Suprapubic skin (tissue), 4 donors: ENCODE measurements at places on chromosomes 16 and 17. TPM values are rescaled to one million over a fixed set of nuclear protein-coding genes. Genes with fewer than 3 reads are reported as not detected.

DNA sequence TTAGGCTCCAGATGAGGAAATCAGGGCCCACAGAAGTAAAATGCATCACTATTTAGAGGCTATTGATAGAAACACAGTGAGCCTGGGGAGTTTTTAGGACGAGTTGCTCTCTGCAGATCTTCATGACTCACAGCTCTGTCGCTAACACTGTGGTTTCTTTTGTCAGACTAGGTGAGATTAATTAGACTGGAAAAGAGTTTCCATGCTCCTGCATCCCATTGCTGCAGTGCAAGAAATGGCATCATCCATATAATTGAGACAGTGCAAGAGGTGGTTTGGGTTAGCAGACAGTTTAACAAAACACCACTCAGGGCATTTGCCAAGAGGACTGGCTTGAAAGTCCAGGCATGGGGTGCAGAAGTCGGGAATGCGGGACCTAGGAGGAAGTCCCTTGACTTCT lies 198.8 kb upstream of the CACNG5 start:
- DNase-seq: no peak

DNA sequence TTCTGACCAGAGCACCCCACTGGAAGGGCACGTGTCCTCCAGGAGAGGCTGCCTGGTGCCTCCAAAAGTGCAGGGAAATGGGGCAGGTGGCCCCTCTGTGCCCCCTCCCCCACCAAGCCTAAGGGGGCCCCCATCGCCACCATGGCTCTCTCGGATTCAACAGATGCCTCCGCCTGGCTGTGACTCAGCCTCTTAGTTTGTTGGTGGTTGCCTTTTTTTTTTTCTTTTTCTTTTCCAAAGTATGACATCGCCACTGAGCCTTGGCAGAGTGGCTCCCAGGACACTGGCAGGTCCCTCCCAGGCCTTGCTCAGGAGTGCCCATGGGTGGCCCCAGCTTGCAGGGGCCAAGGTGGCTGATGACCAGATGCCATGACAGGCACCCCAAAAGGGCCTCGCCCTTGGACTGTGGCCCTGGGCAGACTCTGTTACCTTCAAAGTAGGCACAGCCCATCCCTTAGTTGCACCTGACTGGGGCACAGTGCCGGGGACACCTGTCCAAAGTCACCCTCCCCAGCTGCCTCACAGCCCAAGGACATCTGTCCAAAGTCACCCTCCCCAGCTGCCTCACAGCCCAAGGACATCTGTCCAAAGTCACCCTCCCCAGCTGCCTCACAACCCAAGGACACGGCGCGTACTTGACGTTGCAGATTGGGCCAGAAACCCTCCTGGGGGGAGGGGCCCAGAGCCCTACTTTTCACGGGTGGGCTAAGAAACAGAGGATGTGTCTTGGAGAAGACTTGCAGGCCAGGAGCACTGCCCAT lies 29.6 kb downstream of the NPTX1 start:
- no peak for DNase-seq

DNA sequence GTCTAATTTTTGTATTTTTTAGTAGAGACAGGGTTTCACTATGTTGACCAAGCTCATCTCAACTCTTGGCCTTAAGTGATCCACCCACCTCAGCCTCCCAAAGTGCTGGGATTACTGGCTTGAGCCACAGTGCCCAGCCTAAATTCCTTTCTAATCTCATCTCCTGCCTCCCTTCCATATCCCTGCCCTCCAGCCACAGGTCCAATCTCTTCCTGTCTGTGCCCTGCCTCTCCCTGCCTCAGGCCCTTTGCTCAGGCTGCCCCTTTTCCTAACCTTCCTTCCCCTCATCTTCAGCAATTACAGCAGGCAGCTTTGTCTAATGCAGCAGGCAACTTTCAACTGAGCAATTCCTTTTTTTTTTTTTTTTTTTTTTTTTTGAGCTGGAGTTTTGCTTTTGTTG lies 46.8 kb downstream of the CFAP20 start:
- DNase-seq: no peak

Gene GAS7
- 45.7 TPM for total RNA-seq

- DNase-seq: no peak
Observed at GRCh38 chr16:2026461-2027023, at the start of gene NHERF2. Gene NHERF2 (plus strand): TSS chr16:2026902. CDS start chr16:2027006, 104 bp downstream.

Gene EVPL
- 425 TPM for total RNA-seq

GRCh38 chr17:79837888-79838521 lies 1.2 kb downstream of the CBX4 start:
- DNase-seq: no peak

GRCh38 chr16:24035127-24035842 lies 199.5 kb downstream of the PRKCB start:
- no peak for DNase-seq

DNA sequence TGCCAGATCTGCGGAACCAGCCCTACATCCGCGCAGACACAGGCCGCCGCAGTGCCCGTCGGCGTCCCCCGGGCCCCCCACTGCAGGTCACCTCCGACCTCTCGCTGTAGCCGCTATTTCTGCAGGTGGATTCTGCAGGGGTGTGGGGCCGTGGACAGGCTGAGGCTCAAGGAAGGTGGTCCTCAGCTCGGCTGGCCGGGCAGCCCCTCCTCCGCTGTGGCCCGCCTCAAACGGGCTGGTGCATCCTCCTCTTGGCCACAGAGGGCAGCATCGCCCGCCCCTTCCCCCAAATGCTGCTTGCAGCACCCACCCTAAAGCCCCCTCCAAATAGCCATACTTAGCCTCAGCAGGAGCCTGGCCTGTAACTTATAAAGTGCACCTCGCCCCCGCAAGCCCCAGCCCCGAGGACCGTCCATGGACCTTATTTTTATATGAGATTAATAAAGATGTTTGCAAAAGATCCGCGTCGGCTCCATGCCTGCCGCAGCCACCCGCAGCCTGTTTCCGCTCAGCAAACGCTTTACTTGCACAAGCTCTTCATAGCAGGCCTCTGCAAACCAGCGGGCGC lies 14.9 kb downstream of the SPATA32 start:
- no peak for DNase-seq

- no peak for DNase-seq
Observed at GRCh38 chr16:20385844-20386832, 18.4 kb downstream of the PDILT start.

DNA sequence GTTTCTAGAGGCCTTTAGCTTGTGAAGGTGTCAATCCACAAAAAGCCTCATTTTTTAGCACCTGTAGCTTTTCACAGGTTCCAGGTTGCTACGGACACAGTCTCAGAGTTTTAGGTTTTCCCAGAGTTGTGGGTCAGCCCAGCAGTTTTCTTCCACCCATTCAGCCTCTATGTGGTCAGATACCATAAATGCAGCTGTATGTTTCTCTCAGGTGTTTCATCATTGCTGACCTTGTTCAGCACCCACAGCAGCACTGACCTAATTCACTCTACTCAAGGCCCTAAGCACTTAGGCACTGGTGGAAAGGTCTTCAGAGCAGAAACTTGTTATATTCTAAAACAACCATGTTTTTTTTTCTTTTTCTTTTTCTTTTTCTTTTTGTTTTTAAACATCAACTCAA lies 15.0 kb upstream of the SPACA3 start:
- DNase-seq: no peak

GRCh38 chr17:77890771-77891170 lies 67.7 kb upstream of the TNRC6C start:
- DNase-seq: peak; percentile 31

DNA sequence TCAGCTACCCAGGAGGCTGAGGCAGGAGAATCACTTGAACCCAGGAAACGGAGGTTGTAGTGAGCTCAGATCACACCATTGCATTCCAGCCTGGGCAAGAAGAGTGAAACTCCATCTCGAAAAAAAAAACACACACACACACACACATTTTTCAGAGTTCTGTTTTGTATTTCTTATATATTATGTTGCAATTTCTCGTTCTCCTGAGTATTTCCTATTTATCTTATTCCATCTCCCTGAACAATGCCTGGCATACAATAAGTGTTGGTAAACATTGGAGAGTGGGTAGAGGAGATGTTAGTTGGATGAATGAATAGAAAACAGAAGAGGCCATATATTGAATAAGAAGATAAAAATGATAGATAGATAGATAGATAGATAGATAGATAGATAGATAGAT lies 167.8 kb upstream of the CDH5 start:
- DNase-seq: no peak

DNA sequence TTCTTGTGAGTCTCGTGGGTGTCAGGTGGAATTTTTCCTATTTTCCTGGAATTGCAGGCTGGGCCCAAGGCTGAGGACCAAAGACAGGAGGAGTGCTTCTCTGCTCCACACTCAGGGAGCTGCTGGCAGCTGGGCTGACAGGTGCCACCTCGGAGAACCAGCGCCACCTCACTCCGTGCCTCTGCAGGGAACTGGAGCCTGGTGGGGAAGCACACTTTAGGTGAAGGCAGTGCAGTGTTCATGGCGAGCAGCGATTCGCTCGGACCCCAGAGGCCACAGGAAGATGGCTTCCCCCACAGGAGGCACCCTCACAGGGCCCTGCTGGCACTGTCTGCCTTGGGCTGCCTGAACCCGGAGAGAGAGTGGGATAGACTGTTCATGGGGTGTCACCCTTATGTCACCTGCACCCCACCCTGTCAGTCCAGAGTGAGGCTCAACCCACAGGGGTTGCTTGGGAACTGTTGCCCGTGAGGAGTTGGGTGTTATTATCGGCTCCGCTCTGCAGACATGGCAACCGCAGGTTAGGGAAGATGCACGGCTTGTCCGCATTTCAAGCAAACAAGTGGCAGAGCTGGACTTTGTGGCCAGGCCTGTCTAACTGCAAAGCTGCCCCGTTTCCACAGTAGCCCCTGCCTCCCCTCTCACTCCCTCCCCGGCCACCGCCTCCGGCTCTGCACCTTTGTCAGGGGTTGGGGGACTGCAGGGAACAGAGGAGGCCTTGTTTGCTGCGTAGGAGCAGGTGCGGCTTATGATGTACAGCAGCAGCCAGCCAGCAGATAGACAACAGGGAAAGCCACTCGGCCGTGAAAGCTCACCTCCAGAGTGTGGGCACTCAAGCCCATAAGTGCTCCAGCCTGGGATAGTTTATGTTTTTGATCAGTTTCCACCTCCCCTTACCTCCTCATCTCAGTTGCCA lies 15.5 kb downstream of the TBC1D24 start:
- DNase-seq: no peak

DNA sequence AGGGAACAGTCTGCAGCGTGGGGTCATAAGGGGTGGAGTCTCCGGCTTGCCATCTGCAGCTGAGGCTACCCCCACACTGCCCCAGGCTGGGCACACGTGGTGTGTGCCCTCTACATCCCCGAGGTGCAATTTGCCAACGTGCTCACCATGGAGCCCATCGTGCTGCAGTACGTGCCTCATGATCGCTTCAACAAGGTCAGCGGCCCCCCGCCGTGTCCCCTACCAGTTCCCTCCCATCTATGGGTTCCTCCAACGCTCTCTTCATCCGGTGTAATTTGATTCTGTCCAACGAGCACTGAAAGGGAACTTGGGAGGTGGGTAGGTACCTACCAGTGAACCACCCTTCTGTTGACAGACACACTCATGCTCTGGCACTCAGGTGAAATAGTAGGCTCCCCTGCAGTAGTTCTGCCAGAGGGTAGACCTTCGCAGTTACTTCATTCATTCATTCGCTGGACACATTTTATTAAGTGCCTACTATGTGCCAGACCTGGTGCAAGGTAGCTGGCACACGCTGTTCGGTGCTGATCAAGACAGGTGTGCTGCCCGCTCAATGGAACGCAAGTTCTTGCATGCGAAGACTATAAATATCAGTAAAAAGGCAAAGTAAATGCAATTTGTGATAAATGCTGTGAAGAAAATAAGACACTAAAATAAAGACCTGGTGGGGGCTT lies 2.7 kb downstream of the MLLT6 start:
- DNase-seq: no peak

Gene DNAAF8
- not detected for total RNA-seq

DNA sequence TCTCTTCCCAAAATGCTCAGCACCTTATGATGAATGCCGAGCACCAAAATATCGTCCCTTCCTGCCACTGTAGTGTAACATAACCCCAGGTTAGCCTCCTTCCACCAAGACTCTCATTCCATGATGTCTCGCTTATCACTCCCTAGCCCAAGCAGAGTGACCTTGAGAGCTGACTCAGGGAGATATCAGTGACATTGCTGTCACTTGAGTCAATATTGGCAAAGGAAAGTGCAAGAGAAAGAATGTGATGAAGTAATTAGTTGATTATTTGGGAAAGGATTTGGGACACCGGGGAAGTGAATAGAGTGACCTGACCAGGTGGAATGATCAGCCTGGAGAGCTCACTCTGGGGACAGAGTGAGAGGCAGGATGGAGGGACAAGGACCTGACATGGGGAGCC lies 2.6 kb upstream of the ANKFN1 start:
- no peak for DNase-seq

Gene GP1BA
- not detected for total RNA-seq

DNA sequence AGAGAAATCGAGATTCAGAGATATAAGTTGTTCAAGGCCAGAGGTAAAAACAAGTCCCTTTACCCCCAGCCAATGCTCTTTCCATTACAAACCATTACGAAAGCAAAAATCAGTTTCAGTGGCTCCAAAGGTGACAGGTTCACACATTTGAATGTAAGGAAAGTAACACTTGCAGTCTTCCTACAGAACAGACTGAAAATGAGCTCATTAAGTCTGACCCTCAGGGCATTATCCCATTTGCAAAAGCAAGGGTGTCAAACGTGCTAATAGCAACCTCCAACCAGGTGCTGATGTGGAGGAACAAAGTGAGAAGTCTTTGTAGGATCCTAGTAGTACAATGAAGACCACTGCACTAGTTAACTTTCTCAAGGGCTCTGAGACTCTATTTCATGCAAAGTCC lies 65.2 kb downstream of the XPO6 start:
- no peak for DNase-seq

GRCh38 chr16:67694611-67695010 lies 24.5 kb downstream of the GFOD2 start:
- no peak for DNase-seq

DNA sequence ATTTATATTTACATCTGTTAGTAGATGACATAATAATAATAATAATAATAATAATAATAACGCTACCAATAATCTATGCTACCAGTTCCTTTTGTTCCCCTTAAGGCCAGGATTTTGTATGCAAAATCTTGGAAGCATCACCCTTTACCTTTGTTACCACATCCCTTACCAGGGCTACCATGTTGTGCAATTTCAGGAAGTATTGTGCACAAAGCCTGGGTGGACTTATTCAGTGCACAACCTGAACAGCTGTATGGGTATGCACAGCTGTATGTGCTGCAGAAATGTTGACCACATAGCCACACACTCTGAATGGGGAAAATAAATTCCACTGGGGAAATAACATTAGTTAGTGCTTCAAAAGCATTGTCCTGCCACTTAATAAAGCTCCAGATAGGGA lies 19.9 kb upstream of the CALB2 start:
- DNase-seq: no peak

Gene C16orf89
- not detected for total RNA-seq

GRCh38 chr17:39173080-39173479 lies 7.1 kb upstream of the ARL5C start:
- no peak for DNase-seq

Gene SLC46A1
- total RNA-seq: 4.3 TPM

GRCh38 chr16:87562201-87562600 lies 40.1 kb upstream of the JPH3 start:
- no peak for DNase-seq

DNA sequence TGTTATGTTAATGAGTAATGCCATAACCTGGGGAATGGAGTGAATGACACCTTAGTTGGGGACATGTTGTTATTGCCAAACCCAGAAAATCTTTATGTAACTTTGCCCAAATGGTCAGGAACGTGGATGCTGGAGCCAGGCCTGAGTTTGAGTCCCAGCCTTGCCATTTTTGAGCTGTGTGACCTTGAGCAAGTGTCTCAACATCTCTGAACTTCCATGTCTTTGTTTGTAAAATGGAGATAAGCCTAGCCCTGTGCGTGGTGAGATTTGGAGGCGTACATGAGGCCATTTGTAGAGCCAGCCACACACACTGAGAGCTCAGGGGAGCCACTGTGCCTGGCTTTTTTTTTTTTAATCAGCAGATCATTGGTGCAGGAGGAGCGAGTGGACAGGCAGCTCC lies 247.3 kb downstream of the FOXL1 start:
- DNase-seq: no peak
